ENCODE measurements at places on chromosomes 6 and 20.

DNA sequence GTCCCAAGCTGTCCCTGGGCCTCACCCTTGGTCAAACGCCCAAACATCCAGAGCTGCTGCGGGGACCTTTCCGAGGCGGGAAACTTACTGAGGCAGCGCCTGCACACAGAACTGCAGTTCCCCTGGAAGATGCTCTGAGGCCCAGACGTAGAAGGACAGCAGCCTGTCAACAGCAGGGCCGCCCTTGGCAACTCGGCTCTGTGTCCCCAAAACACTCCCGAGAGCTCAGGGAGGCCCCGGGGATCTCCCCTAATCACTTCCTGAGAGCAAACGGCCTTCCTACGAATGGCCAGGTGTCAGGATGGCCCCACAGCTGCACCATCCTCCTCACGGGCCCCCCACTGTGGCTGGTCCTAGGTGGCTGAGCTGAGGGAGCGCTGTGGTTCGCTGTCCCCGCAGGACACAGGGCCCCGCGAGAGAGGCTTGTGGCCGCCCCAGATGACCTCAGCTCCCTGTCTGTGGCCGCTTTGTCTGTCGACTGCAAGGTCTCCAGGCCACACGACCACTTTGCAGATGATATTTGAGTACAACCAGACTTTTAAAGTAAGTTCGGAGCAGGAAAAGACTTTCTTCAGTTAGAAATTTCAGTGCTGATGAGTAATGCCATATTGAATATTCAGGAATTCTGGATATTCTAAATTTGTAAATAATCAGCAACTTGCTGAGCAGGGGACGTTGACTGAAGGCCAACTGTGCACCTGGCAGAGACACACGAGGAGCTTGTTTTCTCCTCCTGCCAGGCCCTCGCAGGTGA is 46.0 kb downstream of the DLL1 start:
- no peak for DNase-seq

DNA sequence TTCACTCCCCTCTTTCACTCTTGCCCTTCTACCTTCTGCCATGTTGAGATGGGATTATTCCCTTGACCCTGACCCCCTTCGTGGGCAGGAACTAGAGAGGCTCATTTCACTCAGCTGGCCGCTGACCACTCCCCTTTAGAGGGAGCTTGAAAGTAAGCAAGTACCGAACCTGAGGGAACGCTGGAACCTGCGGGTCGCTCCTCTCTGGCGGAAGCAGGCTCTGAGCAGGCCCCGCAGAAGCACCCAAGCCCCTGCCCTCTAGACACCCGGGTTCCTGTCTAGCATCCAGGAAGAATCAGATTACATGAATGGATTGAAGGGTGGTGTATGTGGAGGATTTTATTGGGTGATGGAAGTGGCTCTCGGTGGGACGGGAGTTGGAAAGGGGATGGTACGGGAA is 11.9 kb upstream of the MYCT1 start:
- DNase-seq: no peak

GRCh38 chr6:161547617-161548016 is 273.8 kb upstream of the AGPAT4 start:
- no peak for DNase-seq

DNA sequence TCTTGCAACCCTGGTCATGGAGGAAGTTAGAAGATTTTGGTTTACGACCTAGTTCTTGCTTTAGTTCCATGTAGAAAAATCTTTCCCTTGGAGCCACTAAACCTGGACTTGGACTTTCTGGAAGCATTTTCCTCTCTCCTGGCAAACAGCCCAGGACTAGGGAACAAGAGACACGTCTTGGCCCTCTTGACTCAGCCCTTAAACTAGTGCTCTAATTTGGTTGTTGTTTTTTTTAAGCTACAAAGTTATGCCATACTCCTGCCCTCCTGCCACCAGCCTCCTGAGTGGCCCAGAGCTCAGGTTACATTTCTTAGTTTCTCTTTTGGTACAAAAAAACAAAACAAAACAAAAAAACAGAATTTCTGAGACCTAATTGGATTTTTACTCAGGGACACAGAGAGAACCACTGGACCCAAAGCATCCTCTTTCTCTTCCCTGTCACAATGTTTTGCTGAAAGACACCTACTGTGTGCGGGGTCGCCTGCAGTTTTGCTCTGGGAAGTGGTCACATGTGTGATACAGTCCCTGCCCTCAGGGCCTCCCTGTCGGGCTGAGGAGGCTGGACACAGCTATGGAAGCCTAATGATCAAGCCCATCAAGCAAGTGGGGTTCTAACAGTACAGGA is 32.3 kb upstream of the SCUBE3 start:
- DNase-seq: no peak

DNA sequence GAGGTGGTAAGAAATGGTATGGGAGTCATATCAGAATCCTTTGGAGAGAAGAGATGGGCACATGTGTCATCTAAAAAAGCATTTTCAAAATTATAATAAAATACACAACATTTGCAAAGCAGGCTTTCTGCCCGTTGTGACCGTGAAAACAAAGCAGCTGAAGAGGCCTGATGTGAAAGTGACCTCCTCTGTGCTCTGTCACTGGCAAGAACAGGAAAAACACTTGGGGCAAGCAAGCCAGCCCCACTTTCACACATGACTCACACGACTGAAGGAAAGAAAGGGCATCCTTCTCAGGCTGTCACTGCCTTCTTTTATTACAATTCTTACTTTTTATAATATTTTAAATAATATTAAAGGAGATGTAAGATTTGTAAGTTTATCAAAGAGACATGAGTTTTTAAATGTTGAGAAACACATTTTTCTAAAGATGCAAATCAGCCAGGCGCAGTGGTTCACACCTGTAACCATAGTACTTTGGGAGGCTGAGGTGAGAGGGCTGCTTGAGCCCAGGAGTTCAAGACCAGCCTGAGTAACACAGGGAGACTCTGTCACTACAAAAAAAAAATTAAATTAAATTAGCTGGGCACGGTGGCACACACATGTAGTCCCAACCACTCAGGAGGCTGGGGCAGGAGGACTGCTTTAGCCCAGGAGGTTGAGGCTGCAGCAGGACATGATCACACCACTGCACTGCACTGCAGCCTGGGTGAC is 143.7 kb downstream of the BTBD9 start:
- no peak for DNase-seq
